ENCODE measurements at places on chromosomes 5 and 9.
A peak's percentile ranks its signal among the peaks of the same experiment; 100 is the strongest.

DNA sequence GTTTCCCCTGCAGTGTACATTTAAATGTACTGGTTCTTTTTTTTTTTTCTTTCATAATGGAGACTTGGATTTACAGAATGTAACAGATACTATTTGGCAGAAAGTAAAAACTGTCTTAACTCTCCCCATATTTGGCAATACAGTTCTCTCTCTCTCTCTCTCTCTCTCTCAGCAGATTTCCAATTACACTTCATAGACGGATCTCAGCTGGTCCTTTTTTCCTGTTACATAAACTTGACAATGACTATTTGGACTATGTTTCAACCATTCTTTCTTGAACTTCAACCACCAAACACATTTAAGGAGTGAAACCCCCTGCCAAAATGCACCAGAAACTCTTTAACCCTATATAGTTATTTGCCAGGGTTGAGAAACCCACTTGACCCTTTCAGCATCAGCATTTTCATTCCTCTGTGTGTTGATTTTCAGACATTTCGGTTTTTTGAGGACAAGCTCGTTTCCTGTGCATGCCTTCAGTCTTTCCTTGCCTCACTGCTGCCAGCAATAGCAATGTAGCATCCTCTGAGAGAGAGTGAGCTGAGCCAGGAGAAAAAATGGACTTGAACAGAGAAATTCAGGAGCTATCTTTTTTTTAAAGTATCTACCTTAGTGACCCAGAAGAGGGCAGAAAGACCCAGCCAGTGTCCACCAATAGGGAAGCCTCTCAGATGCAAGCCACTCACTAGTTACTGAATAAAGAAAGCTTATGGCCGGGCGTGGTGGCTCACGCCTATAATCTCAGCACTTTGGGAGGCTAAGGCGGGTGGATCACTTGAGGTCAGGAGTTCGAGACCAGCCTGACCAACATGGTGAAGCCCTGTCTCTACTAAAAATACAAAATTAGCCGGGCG lies 26.0 kb upstream of the GNA14 start:
- DNase-seq: peak; percentile 14

DNA sequence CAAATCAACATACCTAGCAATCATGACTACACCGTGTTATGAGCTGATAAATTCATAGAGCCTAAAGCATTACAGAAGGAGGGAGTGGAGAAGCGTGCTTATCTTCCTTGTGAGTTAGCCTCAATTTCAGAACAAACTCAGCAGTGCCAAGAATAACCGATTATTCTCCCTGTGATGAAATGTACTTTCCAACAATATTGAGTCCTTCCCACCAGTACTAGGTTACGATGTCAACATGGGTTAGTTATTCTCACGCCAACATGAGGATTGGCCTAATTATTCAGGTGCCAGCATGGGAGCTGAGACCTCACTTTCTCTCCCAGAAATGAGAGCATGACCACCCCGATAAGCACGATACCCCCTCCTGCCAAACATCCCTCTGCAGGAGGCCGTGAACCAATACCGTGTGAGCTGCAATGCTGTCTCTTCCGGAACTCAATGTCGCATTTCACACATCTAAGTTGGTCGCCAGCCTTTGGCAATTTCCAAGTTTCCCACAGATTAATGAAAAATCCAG lies 193.7 kb downstream of the ENC1 start:
- no peak for DNase-seq

DNA sequence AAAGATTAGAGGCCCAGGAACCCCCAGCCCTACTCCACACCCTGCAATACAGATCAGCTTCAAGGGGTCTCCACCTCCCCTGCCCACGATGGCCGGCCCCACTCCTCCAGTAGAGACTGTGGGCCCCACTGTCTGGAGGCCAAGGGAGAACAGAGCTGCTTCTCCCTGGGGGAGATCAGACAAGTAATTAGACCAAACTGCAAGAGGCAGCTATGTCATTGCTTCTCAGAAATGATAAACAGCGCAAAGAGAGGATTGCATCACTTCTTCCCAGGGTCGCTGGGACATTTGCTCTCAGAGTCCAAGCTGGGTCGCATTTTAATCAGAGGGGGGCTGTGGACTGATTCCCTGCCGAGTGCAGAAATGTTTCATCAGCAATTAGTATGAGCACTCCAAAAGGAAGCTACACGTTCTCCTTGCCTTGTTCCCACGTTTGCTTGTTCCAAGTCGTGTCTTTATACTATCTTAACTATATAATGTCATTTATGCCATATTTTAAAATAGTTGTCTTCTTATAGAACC lies 59.9 kb downstream of the ROPN1L start:
- no peak for DNase-seq

- no peak for DNase-seq
Measured at GRCh38 chr5:385321-385720, 57.7 kb upstream of the EXOC3 start.

DNA sequence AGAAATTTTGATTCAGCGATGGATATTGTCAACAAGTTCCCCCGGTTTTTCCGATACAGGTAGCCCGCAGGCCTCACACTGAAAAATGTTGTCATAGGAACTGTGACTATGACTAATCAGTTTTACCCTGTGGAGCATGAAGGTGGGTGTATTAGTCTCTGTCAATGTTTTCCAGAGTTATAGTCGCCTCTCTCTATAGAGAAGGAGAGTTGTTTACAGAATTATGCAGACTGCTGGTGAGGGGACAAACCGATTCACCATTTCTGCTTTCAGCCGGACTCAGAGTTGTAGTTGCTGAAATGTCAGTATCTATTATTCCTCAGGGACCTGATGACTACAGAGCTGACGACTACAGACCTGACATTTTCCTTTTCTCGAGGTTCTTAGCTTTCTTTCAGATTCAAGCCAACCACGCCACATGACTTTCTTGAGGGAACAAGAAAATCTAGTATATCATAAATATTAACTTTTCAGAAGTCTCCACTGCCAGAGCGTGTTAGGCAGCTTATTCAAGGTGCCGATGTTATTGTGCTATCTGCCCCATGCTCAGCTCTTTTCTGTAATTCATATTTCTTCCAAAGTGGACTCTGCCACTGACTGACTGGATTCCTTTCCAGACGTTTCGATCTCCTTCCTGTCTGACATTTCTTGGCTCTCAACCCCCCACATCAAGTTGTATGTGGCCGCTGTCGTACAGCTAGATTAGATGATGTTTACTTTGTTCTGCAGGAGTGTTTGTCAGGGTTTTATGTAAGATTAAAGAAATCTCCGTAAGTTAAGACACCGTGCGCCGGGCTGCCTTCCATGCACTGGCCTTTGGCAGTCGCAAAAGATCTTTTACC lies 178.1 kb downstream of the FGF1 start:
- DNase-seq: no peak

- DNase-seq: no peak
Measured at GRCh38 chr9:9352877-9353481, 1259.8 kb downstream of the PTPRD start.

DNA sequence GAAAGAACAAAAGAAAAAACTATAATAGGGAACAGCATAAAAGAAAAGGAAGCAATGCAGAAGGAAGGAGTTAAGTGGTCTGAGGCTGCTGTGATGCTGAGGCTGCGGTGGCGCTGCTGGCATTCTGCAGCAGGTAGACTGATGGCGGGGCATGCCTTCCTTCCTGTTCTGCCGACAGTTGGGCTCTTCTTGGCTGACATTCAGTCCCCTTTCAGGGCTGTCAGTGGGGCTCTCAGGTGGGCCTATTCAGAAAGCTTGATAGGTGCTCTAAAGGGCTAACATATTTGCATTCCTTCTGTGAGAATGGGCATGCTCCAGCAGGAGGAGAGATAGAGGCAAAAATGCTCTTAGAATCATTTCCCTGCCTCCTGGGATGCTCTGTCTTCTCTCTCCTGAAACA lies 5.1 kb upstream of the CLINT1 start:
- DNase-seq: peak; percentile 17

DNA sequence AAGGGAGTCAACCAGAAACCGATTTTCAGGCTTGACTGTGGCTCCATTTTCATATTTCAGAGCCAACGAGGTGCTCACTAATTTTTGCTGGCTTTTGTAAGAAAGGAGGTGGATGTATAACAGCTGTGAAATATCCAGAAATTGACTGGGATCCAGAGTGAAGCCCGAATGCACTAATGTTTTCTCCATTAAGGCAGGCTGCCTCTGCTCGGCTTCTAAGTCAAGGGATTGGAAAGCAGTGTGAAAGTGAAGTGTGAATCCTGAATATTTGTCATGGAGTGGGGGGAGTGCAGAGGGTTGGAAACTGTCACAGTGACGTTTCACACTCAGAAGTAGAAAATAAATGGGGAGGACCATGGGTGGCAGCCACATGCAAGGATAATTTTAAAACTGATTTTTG lies 237.4 kb downstream of the GOLPH3 start:
- DNase-seq: no peak

DNA sequence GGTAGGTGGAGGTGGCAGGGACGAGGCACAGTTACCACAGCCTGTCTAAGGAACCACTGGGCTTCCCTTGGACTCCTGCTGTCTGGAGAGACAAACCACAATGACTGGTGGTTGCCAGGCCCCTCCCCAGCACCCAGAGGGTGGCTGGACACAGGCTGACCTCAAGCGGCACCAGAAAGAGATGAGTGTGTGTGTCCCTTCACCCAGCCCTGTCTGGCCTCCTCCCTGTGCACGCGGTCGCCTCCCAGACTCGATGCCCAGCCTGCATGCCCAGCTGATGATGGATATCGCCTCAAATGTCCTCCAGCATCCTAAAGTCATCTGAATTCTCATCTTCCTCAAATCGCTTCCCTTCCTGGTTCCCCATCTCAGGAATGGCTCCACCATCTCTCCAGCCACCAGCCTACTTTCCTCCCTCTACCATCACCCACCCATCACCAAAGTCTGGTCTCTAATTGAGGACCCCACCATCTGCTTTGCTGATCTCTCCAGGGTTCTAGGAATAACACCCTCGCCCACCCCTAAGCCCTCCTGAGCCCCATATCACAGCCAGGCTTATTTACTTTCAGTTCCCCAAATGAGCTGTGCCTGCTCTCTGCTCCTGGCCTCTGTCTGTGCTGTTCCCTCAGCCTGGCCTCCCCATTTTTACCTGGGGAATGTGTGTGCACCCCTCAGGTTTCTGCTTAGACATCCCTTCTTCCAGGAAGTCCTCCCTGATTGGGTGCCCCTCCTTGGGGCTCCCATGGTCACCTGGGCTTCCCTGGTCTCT lies 52.5 kb upstream of the GGTA1 start:
- DNase-seq: no peak

DNA sequence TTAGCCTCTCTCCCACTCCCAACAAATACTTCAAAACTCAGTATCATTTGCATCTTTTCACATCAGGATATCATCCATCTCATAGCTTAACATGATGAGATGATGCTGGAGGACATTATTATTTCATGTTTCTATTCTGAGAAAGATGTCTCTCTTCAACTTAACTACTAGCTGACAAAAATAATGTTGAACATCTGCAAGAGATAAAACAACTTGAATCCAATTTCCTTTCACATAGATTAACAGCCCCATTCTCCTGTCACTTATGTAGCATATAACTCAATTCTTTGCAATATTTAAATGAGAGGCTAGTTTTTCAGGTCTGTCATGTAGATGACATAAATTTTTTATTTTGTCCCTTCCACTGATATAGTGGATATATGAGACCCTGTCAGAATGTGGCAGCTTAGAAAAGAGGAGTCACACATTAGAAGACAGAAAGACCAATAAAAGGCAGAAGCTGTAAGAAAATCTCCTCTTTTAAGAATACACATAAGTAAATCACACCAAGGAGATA lies 239.2 kb upstream of the KIF2A start:
- no peak for DNase-seq

GRCh38 chr9:36049408-36049807 lies 12.7 kb downstream of the RECK start:
- DNase-seq: no peak

Measured in HL-60 (cell line).